NCI-H2171 (cell line): ENCODE measurements at places on chromosomes 2 and 18.

- DNase-seq = no peak
Measured at GRCh38 chr18:35707674-35708073, 126.1 kb downstream of the GALNT1 start.

DNA sequence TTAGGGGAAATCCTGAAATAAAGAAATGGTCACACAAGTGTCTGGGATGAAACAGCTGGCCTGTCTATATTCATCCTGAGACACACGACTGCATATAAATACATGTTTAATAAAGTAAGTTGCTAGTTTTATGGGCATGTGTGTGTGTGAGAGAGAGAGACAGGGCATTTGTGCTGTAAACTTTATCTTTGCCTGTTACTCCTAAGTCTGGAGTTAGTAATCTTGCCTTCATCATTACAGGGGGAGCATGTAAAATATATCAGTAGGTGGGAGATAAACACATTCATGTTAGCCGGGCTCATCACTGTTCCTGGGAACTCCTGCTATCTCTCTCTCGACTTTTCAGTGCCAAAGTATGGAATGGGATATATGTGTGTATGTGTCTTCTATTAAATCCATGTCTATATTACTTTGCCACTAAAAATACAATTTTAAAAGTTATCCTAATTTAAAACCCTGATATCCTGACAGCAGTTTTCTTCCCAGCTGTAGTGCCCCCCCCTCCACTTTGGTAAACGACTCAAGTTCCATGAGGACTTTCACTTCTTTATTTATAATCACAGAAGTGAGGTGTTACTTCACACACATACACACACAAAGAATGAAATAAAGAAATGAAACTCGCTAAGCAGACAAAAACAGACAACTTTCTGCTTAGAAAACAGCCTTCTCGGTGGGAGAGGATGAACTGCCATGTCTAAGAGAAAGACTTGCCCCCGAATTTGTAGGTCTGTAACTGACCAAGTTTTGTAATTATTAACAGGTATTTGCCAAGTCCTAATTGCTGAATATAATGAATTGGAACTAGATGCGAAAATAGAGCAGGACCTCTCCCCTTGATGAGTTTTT lies 947 bp downstream of the ZEB2 start:
- DNase-seq = no peak

- DNase-seq = no peak
Measured at GRCh38 chr2:169963786-169964185, 136.5 kb downstream of the UBR3 start.

DNA sequence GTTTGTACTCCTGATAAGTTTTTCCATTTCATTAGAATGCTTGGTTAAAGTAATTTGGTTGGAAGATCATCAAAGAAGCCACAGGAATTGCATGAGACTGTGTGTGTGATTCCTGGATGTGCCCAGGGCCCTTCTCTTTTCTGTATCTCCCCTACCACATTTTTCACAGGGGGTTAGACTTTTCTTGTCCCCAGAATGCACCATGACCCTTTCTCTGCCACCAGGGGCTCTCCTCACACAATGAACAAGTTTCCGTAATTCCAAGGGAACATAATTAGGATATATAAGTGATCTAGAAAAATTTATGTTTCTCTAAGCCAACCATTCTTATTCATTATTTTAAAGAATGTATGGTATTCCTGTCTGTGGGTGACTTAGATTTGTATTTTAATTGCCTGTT lies 291.8 kb downstream of the NEDD4L start:
- DNase-seq = no peak

DNA sequence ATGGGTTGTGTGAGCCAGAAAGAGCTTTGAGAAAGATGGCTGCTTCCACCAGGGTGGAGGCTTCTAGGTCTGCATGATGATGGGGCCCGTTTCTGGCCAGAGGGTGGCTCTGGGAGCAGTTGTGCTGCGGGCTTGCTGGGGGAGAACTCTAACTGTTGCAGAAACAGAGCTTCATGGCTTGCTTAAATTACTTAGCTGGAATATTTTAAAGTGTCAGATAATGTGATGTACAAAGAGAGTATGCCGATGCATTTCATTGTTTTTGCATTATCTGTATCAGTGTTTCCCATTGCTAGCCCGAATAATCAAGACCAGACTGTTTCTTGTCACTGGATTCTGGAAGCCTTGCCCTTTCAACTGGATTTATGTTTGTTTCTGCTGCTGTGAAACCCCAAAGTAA lies 6.3 kb upstream of the DRC1 start:
- no peak for DNase-seq

- no peak for DNase-seq
Measured at GRCh38 chr2:176118601-176119339, 2.2 kb downstream of the HOXD10 start.

DNA sequence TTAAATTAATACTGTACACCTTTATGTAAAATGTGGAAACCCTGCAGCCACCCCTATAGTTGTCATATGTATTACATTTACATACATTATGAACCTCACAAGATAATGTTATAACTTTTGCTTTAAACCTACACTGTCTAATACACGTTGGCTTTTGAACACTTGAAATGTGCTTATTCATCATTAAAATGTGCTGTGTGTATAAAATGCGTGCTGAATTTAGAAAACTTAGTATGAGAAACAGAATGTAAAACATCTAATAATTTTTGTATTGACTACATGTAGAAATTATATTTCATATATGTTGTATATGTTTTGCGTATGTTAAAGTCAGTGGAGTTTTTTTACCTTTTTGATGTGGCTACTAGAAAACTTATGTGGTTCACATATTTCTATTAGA lies 68.8 kb downstream of the MAPRE2 start:
- DNase-seq = no peak

DNA sequence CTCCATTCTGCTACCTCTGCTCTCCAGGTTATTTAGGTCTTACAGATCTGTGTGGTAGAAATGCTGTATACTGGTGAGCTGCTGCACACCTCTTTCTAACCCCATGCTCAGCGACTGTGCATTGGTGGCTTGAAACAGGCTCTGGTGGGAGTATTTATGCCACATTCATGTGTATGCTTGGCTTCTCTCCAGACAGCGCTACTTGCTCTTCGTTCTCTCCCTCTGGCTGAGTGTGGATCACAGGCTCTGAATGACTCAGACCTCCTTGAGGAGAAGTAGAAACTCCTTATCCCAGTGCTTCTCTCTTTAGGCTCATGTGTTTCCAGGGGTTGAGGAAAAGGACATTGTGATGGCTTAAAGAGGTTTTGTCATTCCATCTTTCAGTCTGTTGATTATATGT lies 54.9 kb downstream of the FHOD3 start:
- no peak for DNase-seq

DNA sequence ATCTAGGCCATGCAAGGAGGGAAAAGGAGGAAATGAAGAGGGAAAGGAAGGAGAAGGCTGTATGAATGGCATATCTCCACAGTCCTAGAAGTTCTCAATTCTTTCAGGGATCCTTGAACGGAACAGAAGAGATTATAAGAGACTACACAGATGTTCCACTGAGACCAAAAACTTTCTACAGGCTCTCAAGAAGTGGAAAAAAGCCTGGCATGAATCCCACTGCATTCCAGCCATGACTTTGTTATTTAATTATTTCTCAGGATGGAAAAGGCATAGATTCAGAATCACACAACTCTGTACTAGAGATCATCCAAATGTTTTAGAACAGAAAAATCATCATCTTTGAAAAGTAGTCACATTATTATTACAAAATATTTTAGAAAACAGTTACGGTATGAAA lies 131.7 kb upstream of the CDH20 start:
- no peak for DNase-seq
